NCI-H1417 (cell line): ENCODE measurements at places on chromosomes 12 and 14.

- DNase-seq, result no peak
Measured at GRCh38 chr12:97026901-97027300, 119.8 kb downstream of the NEDD1 start.

DNA sequence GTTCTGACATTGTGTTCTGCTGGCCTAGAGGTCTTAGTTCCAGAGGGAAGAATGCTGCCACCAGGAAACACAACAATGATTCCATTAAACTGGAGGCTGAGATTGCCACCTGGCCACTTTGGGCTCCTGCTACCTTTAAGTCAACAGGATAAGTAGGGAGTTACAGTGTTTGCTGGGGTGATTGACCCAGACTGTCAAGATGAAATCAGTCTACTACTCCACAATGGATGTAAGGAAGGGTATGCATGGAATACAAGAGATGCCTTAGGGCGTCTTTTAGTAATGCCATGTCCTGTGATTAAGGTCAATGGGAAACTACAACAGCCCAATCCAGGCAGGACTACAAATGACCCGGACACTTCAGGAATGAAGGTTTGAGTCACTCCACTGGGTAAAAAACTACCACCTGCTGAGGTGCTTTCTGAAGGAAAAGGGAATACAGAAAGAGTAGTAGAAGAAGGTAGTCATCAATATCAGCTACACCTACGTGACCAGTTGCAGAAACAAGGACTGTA is 852.6 kb downstream of the LRFN5 start:
- DNase-seq, result no peak

DNA sequence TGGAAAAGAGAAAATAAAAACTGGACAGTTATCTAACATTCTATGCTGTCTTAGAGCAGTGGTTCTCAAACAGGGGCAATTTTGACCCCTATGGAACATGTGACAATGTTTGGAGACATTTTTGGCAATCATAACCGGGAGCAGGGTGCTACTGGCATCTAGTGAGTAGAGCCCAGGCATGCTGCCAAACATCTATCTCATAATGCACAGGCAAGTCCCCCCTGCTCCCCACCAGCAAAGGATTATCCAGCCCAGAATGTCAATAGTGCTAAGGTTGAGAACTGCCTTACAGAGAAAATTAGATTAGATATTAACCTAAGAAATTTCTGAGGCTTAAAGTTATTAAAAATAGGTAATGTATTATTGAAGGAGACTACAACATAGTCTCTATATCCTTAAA is 22.9 kb upstream of the CATSPERB start:
- no peak for DNase-seq

- DNase-seq, result no peak
Measured at GRCh38 chr14:99730876-99731546, 46.9 kb downstream of the CYP46A1 start.

DNA sequence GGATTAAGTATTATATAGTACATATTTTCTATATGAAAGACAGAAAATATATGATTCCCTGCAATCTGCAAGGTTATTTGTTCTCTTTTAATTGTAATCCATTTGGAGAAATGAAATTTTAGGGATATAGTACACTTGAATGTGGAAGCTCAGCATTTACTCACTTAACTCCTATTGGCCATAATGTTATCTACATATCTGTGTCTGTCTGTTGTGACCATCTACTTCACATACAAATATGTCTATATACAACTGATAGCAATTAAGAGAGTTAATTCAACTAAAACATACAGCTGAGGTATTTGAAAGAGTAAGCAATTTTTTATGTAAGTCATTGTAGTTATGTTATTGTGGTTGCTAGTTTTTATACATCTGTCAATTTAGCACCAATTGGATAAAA is 12.9 kb downstream of the FOXG1 start:
- DNase-seq, result no peak

DNA sequence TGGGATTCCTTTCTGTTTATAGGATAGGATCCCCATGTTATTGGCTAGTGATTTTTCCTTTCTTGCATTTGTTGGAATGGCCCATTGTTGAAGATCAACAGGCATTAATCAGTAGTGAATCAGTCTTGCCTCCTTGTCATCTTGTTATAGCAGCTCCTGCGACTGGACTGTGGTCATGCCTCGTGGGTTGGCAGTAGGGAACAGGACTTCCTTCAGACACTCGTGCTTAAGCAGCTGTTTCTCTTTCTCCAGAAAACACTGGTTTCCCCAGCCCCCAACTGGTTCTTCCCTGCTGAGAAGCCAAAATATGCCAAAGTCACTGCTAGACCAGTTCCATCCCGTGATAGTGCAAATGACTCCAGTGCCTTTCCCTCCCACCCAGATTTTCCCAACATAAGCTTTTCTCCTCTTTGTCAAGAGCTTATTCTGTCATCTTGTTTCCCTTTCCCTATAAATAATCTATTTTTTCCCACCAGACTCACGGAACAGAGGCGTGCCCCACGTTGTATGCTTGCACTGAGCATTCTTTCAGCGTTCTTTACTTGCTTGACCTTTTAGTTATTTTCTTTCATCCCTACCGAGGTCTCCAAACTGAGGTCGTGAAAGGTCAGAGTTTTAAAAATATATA is 83.5 kb downstream of the SAMD4A start:
- no peak for DNase-seq

- no peak for DNase-seq
Measured at GRCh38 chr14:99717682-99718013, 33.5 kb downstream of the CYP46A1 start.

DNA sequence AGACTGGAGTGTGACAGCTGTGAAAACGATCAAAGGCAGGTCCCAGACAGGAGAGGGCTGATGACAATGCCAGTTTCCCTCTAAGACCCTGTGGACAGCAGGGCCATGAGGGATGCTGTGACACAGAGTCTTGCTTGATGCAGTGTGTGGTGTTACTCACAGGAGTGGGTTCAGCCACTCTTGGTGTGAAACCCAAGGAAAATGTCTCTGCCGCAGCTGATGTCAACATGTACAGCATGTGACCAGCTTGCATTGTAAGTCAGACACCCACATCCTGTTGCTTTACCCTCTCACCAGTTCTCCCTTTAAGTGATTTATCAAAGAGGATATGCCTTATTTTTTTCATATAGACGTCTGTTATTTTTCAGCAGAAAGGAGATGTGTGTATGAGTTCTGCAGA is 268.6 kb downstream of the BTG1 start:
- DNase-seq, result peak; percentile 65

DNA sequence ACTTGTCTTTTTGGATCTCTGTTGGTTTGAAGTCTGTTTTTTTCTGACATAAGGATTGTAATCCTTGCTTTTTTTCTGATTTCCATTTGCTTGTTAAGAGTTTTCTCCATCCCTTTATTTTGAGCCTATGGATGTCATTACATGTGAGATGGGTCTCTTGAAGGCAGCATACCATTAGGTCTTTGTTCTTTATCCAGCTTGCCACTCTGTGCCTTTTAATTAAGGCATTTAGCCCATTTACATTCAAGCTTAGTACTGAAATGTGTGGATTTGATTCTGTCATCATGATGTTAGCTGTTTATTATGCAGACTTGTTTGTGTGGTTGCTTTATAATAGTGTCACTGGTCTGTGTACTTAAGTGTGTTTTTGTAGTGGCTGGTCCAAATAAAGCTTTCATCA is 100.0 kb downstream of the CCDC91 start:
- no peak for DNase-seq

DNA sequence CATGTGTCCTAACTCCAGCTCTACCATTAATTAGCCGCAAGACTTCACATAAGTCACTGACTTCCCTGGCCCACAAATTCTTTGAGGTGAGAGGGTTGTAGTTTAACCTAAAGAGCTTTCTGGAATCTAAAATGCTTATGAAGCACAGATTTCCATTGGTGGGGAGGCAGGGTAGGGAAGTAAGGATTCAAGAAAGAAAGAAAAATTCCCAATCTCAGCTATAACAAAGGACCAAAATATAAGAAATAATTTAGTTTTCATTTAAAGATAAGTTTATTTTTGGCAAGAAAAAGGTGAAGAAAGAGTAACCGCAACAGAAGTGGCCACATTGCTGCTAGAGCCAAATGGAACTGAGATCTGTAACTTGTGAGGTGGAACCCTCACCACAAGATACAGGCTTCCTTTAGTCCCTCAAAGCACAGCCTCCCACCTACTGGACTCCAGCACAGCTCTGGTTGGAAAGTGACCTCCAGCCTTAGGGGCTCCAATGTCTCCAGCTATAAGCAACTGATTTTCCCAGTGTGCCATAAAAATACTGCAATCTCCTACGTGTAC is 23.6 kb downstream of the DAD1 start:
- DNase-seq, result no peak

DNA sequence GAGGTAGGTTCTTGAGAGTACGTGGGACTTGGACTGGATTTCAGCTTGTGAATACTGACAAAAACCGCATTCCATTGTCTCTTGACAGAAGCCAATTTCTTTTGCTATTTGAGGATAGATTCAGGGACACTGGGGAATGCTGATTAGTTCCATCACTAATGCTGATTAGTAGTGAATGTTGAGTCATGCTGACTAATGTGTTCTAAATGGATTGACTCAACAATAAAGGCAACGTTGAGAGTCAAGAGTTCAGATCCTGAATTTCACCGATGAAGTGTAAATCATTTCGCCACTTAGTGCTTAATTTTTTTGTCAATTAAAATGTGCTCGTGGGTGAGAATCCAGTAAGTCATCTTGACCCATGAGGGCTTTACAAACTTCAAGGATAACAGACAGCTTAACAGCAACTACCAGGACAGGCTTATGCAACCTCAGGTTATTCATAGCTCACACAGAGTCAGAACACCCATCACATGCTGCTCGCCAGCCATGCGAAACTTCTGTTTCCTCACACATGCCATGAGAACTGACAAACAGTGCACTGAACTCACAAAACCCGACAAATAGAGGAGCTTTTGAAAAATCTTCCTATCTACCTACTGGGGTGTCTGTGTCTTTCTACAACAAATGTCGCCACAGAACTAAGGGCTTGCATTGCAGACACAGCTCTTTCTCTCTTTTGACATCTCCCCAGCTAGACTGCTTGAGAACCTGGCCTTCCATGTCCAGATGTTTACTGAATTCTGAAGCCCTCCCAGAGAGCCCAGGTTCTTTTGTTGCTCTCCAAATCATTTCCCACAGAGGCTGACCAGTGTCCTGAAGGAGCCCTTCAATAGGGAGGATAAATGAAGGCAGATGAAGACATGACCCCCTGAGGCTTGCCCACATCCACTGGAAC is 316.4 kb downstream of the ZFP36L1 start:
- DNase-seq, result no peak

- no peak for DNase-seq
Measured at GRCh38 chr14:60204104-60204842, 39.1 kb upstream of the DHRS7 start.

- DNase-seq, result no peak
Measured at GRCh38 chr12:11838403-11838802, 188.9 kb downstream of the ETV6 start.

GRCh38 chr12:121822393-121823100 is 18.7 kb downstream of the SETD1B start:
- DNase-seq, result no peak

DNA sequence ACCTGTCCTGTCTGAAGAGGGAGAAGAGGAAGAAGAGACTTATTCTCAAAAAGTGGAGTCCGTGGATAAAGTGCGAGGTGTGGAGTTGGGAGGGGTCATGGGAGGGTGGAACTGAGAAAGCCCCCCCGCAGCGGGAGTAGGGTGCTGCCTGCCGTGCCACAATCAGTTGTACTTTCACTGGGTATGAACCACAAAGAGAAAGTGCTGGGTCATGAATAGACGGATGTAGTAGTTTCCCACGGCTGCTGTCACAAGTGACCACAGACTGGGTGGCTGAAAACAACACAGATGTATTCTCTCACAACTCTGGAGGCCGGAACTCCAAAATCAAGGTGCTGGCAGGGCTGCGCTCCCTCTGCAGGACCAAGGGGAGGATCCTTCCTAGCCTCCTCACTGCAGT is 5.5 kb downstream of the DNAH10 start:
- DNase-seq, result no peak

DNA sequence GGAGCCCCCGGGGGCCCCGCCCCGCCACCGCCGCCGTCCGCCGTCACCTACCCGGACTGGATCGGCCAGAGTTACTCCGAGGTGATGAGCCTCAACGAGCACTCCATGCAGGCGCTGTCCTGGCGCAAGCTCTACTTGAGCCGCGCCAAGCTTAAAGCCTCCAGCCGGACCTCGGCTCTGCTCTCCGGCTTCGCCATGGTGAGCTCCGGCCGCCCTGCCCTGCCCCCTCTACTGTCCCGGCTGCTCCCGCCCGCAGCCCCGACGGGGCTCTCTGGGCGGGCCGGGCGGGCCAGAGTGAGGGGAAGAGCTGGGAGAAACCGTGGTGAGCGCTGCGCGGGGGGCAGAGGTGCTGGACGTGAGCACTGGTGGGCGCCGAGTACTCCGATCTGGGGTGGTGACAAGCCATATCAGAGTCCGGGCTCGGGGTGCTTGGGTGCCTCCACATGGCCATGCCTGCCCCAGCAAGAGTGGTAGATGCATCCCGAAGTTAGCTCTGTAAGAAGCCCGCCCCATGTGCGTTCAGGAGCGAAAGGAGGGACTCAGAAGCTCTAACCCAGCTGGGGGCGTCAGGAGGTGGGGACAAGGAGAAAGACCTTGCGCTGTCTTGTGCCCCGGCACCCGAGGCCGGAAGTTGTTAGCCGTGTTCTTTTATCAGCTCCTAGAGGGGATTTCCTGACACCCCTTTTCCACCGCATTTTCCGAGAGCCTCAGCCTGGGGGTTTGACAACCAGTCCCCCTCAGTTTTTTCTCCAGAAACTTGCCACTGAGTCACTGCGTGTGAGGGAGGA is 717 bp downstream of the ORAI1 start:
- no peak for DNase-seq

DNA sequence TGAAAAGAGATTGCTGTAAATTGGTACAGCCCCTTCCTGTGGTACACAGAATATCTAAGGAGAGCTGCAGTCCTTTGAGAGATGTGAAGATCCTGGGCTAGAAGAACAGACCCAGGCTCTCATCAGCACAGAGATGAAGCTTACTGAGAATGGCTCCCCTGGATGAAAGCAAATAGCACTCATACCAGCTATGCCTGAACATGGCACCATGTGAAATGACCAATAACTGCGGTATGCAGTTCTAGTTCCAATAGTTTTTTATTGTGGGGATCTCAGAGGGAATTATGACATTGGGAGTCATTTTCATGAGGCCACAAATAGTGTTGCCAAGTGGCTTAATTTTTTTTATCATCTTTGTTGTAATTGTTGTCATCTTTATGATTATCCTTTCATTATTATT is 15.4 kb upstream of the TRHDE start:
- no peak for DNase-seq

- no peak for DNase-seq
Measured at GRCh38 chr14:103483600-103483999, 39.0 kb downstream of the CKB start.

GRCh38 chr12:2395354-2395977 is 342.7 kb downstream of the CACNA1C start:
- DNase-seq, result peak; percentile 38

- no peak for DNase-seq
Measured at GRCh38 chr12:105198961-105199360, 37.0 kb downstream of the APPL2 start.

GRCh38 chr12:121239351-121240061 is 29.6 kb downstream of the P2RX4 start:
- no peak for DNase-seq

- no peak for DNase-seq
Measured at GRCh38 chr12:54420766-54421144, 1.7 kb upstream of the ITGA5 start.

GRCh38 chr12:58801986-58802385 is 118.3 kb downstream of the LRIG3 start:
- no peak for DNase-seq
